NCI-H748 treated with DMSO at 0.1 percent for 48 hours (cell line): ENCODE measurements at places on chromosomes 6 and 20.

GRCh38 chr6:111918825-111919224 lies 45.6 kb upstream of the FYN start:
- DNase-seq = no peak

- no peak for DNase-seq
Measured at GRCh38 chr6:45877970-45878590, 137.6 kb downstream of the CLIC5 start.

GRCh38 chr20:437787-438486 lies 24.4 kb downstream of the TBC1D20 start:
- DNase-seq = no peak

DNA sequence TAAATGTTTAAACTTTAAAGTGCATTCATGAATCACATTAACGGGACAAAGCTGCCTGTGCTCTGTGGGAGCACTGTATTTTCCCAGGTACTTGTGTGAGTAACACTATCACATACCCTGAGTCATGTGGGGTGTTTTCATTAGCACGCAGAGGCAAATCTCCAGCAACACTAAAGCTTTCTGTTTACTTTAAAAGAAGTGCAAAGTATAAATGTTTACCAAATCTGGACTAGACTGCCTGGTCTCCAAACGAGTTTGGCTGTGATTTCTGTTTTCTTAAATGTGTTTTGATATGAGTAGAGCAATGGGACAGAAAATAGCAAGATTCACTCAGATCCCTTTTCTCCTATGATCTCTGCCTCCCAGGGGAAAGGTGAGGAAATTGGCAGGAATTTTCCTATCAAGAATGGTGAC lies 28.8 kb upstream of the RIPPLY2 start:
- no peak for DNase-seq

DNA sequence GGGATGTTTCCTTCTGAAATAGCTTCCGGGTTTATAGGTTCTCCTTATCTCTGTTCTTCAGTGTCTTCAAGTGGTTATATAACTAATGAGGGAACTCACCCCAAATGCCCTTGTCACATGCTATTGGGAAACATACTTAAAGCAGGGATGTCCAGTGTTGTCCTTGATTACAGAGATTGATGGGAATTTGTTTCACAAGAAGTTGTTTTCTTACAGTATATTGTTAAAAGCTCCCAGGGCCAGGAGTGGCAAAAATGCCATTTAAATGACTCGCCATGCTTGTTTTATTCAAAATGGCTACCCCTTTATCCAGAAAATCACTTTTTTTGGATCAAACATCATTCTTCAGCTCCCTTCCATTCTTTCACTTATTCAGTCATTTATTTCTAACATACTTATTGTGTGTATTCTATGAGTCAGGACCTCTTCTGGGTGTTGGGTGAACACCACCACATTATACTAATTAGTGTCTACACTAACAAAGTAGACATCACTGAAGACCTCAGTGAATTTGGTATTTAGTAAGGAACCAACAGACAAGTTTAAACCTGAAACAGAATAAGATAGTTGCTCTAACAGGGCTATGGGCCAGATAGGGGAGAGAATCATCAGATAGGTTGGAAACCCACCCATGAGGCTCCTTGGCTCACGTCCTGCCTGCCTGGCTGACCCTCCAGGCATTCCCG lies 791.1 kb downstream of the MAFB start:
- no peak for DNase-seq

DNA sequence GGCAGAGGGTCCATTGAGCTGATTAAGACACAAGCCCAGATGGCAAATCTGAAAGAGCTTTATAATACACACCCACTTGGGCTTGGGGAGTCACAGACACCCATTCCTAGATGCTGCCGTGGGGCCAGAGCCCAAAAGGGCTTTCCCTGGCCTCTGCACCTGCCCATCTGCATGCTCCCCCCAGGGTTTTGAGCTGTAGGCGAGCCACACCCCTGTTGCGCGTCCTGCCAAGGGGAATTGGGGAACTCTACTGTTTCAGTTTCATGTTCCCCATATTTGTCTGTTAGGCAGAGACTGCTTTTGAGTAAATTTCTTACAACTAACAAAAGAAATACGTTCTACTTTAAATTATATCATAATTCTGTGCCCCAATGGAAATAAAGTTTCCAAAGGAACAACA lies 52.9 kb upstream of the FNDC1 start:
- no peak for DNase-seq

GRCh38 chr6:75446241-75446880 lies 47.2 kb downstream of the FILIP1 start:
- no peak for DNase-seq

DNA sequence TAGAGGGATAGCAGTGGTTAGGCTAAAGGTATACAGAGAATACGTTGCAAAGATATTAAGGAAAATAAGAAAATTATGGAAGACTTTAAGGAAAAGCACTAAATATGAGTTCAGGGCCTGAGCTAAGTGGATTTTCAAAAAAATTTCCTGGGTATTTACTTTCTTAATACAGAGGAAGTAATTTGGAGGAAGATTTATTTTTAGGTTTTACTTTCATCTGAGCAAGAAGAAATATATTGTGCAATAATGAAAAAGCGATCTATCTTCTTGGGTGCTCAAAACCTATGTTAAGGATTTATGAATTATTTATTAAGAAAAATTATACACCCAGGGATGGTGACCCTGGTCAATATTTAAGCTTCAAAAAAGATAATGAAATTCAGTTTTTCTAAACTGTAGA lies 224.7 kb downstream of the PLCB1 start:
- no peak for DNase-seq

DNA sequence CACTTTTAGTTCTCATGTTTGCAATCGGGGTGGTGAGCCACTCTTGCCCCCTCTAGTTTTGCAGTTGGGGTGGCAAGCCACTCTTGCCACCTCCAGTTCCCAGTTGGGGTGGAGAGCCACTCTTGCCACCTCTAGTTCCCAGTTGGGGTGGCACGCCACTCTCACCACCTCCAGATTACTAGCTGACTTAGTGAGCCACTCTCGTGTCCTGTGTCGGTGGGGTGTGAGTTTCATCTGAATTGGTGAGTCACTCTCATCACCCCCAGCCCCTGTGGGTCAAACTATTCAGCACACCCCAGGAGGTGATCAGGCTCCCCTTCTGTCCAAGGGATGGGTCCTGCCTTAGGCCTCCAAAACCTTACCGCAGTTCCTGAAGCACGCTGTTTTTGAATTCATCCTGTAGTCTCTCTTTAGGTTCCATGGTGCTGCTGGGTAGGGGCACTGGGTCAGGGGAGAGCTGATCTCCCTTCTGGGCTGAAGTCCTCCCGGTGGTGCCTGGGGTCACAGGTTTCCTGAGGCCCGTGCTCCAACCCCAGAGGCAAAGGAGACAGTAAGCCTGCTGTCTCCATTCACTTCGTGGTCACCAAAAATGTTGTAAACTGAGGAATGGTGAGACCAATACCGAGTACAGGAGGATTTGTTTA lies 224.2 kb upstream of the SYNCRIP start:
- no peak for DNase-seq

- DNase-seq = no peak
Measured at GRCh38 chr6:118810420-118811027, 83.4 kb upstream of the ASF1A start.

GRCh38 chr6:166936079-166936787 lies 20.1 kb downstream of the RNASET2 start:
- no peak for DNase-seq

DNA sequence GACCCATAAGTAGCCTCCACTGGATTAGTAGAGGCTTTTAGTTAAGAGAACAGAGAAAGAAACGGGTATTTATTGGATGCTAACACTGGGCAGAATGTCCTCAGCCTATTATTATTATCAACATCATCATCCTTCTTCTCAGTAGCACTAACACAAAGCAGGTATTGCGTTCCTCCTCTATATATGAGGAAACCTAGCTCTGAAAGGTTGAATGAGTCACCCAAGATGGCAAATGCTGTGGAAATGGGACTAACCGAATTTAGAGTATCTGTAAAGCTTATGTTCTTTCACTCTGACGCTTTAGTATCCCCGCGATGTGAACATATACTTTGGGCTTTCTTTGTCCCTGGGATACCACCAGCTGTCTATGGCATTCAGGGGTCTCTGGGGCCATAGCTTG lies 77.0 kb downstream of the ADTRP start:
- no peak for DNase-seq

DNA sequence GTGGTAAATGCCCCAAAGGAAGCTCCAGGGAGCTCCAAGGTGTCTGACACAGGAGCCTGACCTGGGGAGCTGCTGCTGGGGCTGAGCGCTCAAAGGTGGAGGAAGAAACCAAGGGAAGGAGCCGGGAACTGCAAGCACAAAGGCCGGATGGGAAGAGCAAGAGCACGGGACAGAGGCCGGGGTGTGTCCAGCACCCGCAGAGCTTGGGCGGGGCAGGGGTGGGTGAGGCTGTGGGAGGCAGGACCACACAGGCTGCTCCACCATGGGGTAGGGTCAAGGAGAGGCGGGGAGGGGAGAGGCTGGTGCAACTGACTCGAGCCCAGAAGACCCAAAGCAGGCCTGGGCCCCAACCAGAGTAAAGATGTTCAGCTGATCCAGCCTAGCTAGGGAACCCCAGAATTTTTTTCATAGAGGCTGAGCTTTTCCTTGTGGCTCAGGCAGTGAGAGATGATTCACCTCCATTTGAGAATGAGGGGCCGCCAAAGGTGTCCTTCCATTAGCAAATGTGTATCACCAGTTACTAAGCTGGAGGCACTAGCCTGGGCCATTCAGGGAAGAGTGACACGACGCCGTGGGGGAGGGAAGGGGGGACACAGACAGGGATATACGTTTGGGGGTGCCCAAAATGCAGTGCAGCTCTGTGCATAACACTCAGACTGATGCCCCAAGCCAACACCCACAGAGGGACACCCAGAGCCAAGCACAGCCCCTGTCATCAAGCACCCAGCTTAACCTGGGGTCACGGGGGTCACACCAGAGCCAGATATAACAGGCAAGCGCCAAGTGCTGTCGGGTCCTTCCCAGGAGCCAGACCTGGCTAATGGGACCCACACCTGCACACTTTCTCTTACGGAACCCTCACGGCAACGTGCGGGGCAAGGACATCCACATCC lies 21.3 kb upstream of the TLDC2 start:
- no peak for DNase-seq

DNA sequence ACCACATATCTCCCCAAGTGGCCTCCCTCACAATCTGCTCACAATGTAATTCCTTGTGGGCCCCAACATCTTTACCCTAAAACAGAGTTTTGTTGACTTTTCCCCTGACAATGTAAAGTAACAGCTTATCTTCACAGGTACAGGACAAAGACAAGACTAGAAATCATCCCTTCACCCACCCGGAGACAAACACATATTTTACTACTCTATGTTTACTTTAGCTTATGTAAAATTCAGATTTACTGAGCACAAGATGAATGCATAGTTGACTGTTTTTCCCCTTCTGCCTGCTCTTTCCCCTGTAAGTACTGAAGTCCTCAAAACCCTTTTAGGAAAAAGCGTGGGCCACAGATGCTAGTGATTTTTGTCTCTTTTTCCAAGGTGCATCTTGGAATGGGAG lies 61.0 kb downstream of the RPP21 start:
- DNase-seq = no peak

GRCh38 chr6:33417128-33417902 lies 592 bp downstream of the CUTA start:
- peak; percentile 66 for DNase-seq

DNA sequence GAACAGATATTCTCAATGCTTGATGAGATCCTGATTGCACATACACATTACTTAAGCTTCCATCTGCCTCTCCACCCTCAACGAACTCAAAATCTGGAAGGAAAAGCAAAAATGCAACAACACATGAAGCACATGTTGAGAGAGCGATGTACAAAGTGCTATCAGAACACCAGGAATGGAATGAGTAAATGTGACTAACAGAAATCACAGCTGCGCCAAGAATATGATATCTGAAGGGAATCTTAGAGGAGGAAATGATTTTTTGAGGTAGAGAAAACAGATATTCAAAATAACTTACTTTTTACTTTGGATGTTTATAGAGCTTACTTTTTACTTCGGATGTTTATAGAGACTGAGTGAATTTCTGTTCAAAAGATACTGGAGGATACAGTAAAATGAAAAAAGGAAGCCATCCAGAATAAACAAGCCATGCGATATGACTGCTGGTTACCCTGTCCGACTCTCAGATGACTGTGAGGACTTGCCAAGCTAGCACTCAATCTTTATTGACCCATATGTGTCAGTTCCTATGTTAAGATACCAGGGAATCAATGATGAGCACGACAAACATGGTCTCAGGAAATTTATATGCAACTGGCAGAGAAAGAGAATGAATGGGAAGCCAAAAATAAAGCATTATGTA lies 102.0 kb downstream of the SMLR1 start:
- no peak for DNase-seq

DNA sequence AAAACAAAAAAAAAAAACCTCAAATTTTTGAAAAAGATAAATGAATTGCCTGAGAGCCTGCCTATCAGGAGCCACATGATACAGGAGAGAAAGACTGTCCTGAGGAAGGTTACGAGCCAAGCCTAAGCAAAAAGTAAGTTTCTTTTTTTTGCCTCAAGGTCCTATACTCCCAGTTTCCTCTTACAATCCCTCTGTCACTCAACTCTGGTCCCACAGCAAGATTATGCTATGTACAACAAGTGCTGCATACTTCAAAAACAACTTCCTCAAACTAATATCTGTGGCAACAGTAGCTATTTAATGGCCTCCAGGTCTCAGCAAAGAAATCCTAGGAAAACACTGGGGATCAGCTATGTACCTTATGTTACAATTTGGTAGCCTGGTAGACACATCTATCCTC lies 46.8 kb downstream of the PLN start:
- DNase-seq = no peak

DNA sequence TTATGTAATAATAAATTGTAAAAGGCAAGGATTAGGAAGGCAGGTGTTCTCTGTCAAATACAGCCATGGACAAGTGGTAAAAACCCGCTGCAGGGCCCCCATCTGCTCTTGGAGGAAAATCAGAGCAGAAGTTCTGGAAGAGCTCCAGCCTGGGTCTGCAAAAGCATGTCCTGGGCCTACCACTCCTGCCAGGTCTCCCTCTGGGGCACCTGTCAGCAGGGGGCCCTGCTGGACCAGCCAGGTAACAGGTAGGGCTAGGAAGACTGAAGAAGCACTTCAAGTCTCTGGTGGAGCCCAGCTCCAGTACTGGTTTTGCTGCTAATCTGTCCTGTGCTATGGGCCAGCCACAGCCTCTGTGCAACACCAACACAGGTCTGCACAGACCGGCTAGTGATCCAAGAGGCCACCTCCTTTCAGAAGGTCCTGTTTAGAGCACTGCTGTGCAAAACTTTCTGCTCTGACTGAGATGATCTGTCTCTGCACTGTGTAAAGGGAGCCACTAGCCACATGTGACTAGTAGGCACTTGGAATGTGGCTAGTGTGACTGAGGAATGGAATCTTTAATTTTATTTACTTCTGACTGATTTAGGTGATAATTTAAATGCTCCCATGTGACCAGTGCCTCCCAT lies 30.2 kb downstream of the RRBP1 start:
- no peak for DNase-seq
